Activated CD8-positive, alpha-beta memory T cell treated with anti-CD3 and anti-CD28 coated beads, Interleukin-2, amount 50 U/mL, for 4 hours (primary cell): ENCODE measurements at places on chromosomes 7 and 10.

DNA sequence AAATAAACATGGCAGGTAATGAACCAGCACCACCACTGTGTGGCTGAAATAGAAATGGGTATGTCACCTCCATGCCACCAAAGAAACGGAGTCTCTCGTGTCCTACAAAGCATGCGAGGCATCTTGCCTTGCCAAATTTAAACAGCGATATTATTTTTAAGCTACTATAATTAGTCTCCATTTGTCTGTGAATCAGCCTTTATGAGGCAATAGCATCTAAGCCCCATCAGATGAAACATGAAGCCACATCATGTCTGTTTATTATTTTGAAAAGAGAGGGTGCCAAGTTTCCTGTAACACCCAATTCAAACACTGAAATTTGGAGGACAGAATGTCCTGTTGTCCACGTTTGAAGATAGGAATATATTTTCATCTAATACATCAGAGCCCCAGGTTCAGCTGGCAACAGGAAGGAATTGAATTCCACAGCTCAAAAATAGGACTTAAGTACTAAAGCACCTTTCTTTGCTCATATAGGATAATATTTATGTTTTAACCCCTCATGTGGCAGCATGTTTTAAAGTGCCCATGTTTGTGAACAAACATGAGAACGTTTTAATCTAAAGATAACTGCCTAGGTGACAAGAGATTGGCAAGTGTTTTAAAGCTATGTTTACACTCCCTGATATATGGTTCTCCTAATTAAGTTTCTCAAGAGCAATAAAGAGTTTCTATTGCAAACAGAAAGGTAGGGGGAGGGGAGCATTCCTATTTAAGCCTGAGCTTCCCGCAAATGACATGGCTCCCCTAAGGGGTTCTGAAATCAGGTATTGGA lies 86.8 kb downstream of the SORBS1 start:
- no peak for DNase-seq

DNA sequence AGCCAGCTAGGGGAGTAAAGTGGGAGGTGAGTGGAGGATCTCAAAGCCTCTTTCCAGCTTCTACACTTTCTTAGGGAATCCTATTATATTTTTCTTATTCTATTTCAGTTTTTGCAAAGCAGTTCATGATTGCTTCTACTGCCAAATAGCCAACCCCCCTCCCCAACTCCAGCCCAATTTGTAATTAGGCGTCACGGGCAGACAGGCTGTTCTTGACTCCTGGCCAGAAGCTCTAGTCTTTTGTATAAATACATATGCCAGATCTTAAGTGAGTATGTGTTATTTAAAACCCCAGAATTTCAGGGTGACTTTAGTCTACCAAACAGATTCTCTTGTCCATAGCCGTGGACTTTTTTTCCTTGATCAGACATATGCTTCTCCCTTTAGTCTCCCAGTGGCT lies 255.2 kb downstream of the BUB3 start:
- DNase-seq: no peak

DNA sequence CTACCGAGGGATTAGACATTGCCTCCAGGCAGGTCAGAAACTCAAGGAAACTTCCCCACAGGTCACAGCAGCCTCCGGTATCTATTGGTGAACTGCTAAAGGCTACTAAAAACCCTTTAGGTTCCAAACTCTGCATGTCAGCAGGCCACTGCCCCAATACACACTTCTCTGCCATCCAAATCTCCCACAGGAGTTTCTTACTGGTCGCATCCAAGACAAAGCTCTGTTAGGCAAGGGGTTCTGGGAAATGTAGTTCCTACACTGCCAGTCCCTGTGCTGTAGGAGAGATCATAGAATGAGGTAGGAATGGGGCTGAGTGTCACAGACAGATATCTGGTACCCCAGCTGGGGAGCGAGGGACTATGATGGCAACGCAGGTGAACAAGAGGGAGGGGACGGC lies 757.0 kb upstream of the C7orf33 start:
- no peak for DNase-seq

DNA sequence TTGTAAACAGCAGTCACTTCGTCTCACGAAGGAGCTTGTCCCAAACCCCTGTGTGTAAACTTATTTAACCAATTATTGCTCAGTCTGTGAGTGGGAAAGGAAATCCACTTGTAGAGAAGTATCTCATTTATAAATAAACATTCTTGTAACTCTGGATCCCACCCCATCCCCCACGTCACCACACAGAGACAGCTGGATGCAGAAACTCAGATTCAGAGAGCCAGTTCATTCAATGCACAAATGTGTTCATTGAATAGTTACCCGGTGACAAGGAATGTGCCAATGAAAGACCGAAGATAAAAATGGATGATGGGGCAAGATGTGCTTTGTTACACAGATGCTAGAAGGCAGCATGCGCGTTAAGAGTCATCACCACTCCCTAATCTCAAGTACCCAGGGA lies 8.3 kb upstream of the OCM start:
- no peak for DNase-seq

GRCh38 chr7:108205311-108205710 lies 75.2 kb upstream of the LAMB4 start:
- no peak for DNase-seq

DNA sequence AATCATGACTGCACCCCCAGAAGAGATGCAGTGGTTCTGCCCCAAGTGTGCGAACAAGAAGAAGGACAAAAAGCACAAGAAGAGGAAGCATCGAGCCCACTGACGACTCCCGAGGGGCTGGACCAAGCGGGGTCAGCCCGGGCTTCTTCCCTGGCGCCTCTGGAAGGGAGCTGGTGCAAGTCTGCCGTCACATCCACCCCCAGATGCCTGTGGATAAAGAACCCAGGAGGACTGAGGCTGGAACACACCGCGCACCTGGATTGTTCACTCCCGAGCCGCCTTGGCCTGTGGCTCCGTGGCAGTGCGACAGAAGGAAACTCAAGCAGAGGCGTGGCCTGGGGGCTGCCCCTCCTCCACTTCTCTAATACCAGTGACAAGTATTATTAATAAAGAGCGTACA lies 39.8 kb upstream of the GATA3 start:
- DNase-seq: no peak

- DNase-seq: no peak
These were observed 234.6 kb downstream of the PPP1R3A start for GRCh38 chr7:113684165-113684564.

- DNase-seq: no peak
These were observed 9.4 kb upstream of the CALML5 start for GRCh38 chr10:5508786-5509185.

DNA sequence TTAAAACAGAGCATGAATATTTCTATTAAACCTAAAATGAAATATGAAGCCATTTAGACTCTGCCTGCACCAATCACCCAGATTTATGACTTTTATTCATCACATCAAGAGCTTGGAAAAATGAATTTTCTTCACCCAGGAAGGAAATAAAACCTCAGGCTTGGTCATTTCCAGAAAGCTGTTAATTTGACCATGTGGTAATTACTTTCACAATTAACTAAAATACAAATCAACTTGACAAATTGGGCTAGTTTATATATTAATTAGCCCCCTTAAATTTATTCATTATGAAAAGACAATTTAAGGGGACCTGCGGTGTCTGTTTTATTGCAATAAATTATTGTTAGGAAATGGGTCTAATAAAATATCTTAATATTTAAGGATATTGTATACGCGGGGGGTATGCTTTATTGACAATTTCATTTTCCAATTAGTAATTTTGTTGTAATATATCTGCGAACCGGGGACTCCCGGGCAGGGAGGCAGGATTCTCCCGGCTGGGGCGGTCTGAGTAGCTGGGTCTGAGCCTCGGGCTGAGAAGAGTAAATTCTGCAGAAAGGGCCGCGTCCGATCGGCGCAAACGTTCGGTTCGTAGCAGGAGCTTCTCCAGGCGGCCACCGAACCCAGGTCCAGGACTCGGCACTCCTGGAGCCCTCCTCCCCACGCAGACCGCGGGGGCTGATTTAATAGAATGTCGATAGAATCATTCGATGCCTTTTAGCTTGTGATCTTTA lies 9.4 kb upstream of the MNX1 start:
- no peak for DNase-seq

GRCh38 chr10:3542185-3542611 lies 242.8 kb downstream of the KLF6 start:
- DNase-seq: no peak

DNA sequence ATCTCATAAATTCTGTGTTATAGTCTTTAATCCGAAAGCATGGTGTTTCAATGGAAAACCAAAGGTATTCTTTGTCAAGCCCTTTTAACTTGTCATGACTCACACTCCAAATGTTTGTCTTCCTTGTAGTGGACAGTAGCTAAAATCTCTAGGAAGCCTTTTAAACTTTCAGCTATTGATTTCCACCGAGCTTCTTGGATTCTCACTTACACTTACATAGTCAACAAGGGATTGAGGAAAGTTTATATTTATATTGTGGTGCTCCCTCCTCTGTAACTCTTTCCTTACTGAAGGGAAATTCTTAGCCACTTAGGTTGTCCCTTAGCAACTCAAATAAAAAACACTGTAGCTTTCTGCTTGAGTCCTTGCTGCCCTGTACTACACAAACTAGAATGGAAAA lies 31.2 kb upstream of the GPR37 start:
- DNase-seq: no peak

GRCh38 chr7:114229246-114229645 lies 185.4 kb upstream of the FOXP2 start:
- DNase-seq: no peak

GRCh38 chr10:70679498-70679897 lies 7.2 kb downstream of the ADAMTS14 start:
- DNase-seq: no peak

- peak; percentile 87 for DNase-seq
These were observed 6.3 kb downstream of the ATG9B start for GRCh38 chr7:151017953-151018420.

DNA sequence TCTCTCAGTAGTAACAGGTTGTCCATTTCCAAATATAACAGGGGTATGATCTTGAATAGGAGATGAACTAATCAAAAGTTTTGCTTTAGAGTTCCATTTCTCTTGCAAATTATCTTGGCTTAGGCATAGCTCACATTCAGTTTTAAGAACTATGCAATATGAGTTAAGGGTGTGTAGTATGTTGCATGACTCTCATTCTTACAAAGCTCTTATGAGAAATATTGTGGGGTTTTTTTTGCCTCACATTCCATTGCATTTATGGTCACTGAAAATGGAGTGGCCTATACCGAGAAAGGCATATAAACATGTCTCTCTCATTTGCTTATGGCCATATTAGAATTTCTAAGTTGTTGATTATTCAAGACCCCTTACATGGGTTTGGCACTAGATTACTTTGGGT lies 48.5 kb upstream of the LAMB1 start:
- DNase-seq: no peak

- no peak for DNase-seq
These were observed 49.6 kb upstream of the RHEB start for GRCh38 chr7:151568956-151569940.

- peak; percentile 24 for DNase-seq
These were observed 1.0 kb downstream of the GRM8 start for GRCh38 chr7:127251465-127252376.

GRCh38 chr7:94135180-94135579 lies 131.0 kb upstream of the BET1 start:
- DNase-seq: no peak

- no peak for DNase-seq
These were observed 50.4 kb upstream of the C7orf33 start for GRCh38 chr7:148540041-148540738.

DNA sequence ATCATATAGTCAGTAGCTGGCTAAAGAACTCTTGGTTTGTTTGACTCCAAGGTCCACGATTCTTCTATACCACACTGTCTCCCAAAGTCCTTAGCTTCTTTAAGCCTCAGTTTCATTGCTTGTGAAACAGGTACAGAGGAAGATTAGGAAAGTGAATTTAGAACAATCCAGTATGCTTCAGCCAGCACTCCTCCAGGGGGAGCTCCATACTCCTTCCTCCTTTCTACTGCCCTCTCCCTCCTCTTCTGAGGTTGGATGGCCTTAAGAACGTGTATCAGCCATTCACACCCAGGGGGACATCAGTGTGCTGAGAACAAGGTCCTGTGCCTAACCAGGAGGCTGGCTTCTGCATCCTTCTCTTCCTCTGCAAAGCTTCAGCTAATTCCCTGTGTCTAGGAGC lies 54.8 kb upstream of the CALD1 start:
- DNase-seq: no peak

DNA sequence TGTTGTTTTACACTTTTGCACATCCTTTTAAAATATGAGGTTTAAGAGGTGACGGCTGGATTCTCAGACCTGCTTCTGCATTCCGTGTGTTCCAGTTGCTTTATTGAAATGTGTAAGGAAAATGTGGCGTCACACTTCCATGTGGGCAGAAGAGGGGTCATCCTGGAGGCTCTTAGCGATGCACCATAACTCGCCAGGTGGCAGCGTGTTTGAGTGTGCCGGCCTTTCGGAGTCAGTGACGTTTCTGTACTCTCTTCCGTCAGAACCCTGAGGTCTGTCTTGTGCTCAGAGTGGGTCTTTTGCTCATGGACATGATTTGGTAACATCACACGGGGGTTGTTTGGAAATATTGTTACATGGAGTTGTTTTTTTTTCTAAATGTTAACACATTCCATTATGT lies 9.1 kb downstream of the PPP2R2D start:
- DNase-seq: no peak

DNA sequence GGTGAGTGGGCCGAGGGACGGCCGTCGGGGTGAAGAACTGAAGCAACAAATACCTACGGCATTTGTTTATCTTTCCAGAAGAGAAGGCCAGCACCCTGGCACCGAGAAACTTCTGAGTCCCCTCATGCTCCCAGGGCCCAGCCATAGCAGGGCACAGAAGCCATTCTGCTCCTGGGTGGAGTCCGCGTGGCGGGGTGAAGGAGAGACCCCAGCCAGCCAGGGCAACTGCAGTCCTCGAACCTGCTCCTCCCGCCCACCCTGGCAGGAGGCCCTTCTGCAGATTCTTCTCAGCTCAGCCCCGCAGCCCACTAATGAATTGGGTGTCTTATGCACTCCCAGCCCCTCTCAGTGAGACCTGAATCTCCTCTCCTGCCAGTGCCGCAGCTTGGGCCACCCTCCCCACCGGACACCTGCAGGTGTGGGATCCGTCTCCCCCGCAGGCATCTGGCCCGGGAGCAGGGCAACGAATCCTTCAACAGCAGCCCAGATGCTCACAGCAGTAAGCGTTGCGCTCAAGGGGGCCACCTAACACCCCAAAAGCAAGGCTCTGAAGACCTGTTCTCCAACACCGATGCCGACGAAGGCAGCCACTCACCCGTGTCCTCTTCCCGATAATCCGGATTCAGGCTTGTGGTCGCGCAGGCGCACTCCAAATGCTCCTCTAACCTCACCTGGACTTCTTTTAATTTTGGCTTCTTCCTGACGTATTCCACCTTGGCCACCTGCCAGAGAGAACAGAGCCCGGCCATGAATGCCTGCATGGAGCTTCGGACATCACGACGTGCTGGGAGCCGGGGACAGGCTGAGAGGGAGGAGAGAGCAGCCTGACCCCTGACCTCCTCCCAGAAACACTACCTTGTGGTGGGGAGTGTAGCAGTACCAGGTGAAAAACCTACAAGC lies 18.9 kb downstream of the PDGFA start:
- no peak for DNase-seq
